ENCODE measurements at places on chromosomes 7 and 10. TPM values are rescaled to one million over a fixed set of nuclear protein-coding genes. Genes with fewer than 3 reads are reported as not detected.

PKD2L1 gene
- not detected for total RNA-seq

TAF3 gene
- 13.0 TPM for total RNA-seq

LFNG gene
- total RNA-seq = 6.4 TPM

DNA sequence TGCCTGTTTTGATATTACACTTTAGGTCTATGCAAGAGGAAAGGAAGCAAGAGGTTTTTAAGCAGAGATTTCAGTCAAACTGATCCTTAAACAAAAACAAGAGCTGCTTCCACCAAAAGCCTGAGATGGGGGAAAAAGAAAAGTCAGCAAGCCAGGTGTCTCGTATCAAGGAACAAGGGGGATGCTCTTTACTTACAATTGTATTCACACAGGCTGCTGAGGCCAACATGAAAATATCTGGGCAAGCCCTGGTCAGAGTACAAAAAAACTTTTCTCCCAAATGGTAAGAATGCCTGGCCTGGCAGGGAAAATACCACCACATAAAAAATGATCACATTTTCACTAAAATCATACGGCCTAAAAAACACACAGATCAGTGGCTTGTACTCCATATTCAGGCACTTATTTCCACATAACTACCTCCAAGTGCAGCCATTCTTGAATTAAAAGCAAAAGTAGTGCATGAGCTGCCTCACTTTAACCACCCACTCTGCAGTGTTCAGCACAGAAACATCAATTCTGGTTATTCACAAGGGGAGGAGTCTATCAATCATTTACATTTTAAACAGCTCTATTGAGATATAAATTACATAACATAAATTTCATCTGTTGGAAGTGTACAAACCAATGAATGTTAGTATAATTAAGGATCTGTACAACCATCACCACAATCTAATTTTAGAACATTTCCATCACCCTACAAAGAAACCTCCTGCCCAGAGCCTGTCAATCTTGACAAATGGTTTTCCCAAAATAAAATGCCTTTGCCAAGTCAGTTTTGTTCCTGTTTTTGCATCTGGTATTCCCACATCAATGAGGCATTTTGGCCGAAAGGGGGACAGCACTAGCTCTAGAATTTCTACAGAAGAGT lies 70.2 kb downstream of the GRB10 start:
- DNase-seq = no peak

GRCh38 chr10:119268871-119269506 lies 61.6 kb downstream of the GRK5 start:
- DNase-seq = no peak

- DNase-seq = no peak
These were observed 5.9 kb downstream of the EBF3 start for GRCh38 chr10:129958148-129958628.

DNA sequence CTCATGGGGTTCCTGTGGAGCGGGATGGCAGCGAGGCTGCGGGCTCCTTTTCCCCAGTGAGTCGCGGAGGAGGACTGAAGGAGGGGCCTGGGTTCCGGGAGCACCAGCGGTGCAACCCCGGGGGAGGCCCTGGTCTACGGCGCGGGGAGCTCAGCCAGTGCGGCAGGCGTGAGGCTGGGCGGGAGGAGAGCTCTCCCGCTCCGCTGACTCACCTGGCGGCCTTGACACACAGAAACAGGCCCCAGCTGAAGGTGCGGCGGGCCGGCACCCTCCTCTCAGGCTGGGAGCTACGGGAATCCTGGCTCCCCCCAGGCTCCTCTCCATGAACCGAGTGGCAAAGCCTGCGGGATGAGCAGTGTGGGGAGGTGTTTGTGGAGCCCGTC lies 6.8 kb upstream of the NOM1 start:
- no peak for DNase-seq

- no peak for DNase-seq
These were observed 7.6 kb downstream of the IQCE start for GRCh38 chr7:2566348-2566889.

GRCh38 chr7:29189743-29190201 lies 4.8 kb upstream of the CHN2 start:
- peak; percentile 74 for DNase-seq

- no peak for DNase-seq
These were observed 6.0 kb upstream of the ZRANB1 start for GRCh38 chr10:124935946-124936345.

GRCh38 chr7:14973712-14974428 lies 71.3 kb upstream of the DGKB start:
- DNase-seq = no peak

- no peak for DNase-seq
These were observed 281.5 kb upstream of the MAGI2 start for GRCh38 chr7:79735012-79735411.

DNA sequence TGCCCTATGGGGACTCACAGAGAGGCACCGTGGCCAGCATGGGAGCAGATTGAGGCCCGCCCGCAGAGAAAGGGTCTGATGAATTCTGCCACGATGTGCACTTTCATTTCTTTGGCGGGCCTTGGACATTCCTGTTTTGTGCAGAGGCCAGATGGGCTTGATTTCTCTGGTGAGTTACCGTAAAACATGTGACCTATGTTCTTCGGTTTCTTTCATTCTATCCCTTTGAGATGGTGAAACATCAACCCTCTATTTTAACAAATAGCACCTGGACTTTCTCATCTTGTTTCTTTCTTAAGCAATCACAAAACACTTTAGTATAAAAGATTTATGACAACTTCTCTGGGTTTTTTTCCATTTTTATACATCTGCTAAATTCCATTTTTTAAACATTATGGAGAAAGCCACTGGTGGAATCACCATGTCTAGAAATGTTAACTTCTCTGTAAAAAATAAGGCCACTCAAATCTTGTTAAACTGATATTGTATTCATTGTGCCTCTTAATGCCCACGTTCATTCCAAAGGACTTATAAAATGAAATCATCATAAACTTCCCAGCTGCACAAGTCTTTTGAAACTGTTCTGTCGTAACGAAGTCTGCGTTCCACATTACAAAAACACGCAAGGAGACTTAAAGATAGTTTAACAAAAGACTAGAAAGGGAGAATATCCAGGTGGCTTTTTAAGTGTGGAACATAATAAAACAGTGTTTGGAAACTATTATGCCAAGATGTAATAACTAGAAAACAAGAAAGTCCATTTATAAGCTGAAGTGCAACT lies 21.4 kb upstream of the ODAD2 start:
- DNase-seq = no peak

All from left ventricle myocardium superior (tissue), 1 donor.